GOT3 (cell line): ENCODE measurements at places on chromosomes 2 and 18.

- no peak for DNase-seq
Measured at GRCh38 chr2:2182551-2183071, 148.5 kb downstream of the MYT1L start.

GRCh38 chr2:29729401-29729800, 192.0 kb downstream of the ALK start:
- no peak for DNase-seq

DNA sequence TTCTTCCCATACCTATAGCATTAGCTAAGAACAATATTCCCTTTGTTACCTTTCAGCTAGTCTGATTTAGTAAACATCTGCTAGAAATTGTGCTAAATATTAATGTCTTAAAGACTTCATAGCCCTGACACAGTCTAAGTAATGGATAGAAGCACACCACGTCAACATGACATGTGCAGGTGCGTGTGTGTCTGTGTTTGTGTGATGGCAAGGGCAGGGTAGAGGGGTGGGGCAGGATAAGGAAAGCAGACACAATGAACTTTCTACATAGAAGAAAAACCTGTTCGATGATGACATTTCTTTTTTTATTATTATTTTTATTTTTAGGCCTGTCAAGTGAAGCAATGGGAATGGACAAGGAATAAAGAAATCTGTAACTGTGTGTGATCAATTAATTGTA, 223.3 kb downstream of the NOL4 start:
- DNase-seq, result no peak

DNA sequence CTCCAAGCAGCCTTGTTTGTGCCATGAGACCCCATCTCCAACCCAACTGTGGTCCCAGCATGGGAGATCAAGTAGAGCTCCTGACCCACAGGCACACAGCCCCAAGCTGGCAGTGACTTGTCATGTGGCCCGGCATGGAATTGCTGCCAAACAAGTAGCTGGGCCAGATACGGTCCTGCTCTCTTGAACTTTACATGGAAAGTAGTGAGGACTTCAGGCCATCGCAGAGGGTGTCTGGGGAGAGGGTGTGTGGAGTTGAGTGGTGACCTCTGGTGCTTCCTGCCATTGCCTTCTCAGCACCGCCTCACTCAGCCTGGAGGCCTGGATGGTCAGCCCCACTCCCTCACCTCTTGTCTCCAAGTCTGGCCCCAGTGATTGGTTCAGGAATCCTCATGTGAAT, 10.9 kb upstream of the SLC4A3 start:
- DNase-seq, result no peak

GRCh38 chr2:126475031-126475430, 180.9 kb upstream of the GYPC start:
- DNase-seq, result no peak

DNA sequence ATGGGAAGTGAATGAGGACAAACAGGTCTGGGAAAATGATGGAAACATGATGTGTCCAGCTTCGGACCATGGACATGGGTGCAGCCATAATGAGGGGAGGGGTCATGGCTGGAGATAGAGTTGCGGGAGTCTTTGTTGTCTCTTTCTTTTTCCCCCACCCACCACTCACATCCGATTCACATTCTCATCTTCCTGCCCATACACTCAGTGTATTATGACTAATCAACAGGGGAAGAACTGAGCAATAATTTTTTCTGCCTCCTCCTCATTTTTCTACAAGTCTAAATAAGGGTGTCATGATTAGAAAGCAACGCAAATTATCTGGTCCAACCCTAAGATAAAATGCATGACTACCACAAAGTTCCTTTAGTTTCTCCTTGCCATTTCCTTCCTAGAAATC, 5.7 kb upstream of the SERPINB2 start:
- DNase-seq, result no peak

DNA sequence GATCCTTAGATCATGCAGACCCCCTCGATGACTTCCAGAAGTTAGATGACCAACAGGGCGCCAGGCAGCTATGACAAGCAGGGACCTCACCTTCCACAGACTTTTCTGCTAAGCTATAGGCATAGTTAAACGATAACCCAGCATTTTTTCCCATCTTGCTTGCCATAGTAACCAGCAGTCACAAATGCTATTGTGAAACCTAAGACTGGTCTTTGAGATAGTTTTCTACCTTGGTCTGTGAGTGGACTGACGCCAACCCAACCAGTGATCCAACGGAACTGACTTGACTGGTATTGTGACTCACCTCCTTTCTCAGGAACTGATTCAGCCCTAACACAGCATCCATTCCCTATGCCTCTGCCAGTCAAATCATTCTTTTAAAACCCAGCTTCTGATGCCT, 361.2 kb downstream of the LRRTM4 start:
- DNase-seq, result no peak

GRCh38 chr2:72722492-72723070, 103.3 kb downstream of the EXOC6B start:
- DNase-seq, result no peak

DNA sequence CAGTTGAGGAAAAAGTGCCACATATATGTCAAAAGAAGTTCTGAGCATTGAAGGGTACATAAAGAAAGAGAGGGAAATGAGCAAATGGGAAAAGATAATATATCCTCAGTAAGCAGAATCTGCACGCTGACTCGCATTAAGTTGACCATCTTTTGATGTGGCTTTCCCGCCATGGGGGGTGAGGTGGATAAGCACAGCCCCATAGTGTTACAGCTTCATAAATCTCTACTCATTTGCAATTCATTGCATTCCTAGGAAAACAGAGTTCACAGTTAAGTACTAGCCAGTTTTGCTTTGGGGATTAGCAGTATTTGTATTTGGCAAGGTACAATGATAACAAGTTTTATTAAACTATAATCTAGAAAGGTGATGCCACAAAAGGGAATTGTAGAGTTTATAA, 814.2 kb downstream of the LRP1B start:
- DNase-seq, result no peak

GRCh38 chr2:146451972-146452371, 1392.9 kb upstream of the ACVR2A start:
- no peak for DNase-seq

DNA sequence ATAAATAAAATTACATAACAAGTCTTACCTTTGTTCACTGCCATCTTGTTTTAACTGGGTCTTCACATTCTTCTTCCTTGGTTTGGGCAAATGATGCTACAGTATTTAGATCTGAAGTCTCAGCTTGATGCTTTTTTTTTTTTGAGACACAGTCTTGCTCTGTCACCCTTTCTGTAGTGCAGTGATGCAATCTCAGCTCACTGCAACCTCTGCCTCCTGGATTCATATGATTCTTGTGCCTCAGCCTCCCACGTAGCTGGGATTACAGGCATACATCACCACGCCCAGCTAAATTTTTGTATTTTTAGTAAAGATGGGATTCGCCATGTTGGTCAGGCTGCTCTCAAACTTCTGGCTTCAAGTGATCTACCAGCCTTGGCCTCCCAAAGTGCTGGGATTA, 53.2 kb upstream of the MAT2A start:
- DNase-seq, result no peak

DNA sequence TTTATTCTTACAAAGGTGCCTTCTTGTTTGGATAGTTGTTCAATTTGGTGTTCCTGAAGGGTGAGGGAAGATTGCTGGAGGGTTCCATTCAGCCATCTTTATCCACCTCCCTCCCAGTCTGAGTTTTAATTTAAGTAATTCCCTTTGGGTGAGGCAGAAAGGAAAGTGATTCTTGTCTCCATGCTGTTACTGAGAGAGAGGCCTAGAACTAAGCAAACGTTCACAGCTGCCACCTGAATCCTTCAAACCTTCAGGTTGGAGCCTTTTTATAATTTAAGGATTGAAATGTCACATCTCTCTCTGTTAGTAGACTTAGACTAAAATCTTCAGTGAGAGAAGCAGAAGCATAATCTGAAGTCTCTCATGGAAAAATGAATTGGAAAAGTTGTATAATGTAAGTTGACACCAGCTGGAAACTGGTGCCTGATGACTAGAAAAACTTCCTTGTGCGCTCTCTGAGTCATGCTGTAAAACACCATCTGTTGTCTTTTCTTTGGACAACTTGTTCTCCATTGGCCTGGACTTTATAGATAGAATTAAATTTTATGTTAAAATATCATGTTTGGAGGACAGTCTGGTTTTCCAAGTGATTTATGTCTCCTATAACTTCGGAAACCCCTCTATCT, 14.6 kb downstream of the STRADB start:
- DNase-seq, result no peak

DNA sequence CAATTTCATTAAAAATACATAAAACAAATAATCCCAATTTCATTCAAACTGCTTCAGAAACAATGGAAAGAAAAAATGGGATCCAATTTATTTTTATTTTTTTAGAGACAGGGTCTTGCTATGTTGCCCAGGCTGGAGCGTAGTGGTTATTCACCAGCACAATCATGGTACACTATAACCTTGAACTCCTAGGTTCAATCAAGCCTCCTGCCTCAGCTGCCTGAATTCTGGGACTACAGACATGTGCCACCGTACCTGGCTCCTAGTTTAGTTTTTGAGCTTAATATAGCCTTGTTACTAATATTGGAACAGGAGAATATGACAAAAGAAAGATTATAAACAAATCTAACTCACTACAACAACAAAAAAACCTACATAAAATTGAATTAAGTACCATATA, 34.2 kb downstream of the SAP130 start:
- DNase-seq, result no peak

DNA sequence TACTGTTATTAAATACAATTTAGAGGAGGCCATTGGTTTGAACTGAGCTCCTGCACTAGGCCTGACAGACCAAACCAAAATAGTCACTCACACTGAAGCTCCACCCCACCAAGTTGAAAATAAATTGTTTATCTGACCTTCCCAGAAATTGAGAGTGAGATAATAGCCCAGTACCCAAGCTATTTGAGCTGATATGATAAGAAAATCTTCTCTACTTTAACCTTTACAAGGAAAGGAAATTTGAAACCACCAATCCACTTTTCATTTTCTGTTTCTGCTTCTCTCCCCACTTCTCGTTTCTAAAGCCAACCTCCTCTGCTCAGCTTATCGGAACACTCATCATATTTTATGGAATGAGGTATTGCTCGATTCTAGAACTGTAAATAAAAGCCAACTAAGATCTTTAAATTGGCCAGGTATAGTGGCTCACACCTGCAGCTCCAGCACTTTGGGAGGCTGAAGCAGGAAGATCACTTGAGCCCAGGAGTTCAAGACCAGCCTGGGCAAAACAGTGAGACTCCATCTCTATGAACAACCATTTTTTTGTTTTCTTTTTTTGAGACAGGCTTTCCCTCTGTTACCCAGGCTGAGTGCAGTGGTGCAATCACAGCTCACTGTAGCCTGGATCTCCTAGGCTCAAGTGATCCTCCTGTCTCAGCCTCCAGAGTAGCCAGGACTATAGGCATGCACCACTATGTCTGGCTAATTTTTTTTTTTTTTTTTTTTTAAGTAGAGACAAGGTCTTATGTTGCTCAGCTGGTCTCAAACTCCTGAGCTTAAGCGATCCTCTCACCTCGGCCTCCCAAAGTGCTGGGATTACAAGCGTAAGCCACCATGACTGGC, 13.3 kb upstream of the GALM start:
- no peak for DNase-seq

- no peak for DNase-seq
Measured at GRCh38 chr2:86372641-86373502, 35.4 kb upstream of the REEP1 start.

DNA sequence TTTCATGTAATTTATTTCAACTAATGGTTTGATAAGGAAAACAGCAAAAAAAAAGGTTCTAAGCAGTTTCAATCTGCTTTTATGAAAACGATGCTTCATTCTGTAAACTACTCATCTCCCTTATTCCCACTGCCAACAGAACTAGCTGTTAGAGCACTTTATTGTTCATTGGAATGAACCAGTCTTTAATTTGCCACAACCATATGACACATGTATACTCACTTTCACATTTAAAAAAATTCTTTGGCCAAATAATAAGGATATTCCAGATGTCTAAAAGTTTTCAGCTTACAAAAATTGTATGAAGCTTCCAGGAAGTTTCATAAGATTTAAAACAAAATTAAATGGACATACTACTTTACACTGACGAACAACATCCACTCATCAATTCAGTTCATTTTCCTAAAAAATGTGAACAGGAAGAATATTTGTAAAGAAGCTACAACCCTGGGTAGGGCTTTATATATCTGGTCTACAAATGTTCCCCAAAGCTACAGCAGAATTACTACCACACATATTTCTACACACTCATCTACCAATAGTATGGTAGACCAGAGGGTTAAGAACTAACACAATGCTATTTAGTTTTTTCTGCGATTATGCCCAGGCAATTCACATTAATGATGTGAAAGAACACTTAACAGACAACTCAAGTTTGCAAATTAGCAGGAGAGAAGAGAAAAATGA, 37.7 kb downstream of the ZNF521 start:
- DNase-seq, result no peak

- no peak for DNase-seq
Measured at GRCh38 chr2:143312441-143312840, 183.2 kb downstream of the ARHGAP15 start.

DNA sequence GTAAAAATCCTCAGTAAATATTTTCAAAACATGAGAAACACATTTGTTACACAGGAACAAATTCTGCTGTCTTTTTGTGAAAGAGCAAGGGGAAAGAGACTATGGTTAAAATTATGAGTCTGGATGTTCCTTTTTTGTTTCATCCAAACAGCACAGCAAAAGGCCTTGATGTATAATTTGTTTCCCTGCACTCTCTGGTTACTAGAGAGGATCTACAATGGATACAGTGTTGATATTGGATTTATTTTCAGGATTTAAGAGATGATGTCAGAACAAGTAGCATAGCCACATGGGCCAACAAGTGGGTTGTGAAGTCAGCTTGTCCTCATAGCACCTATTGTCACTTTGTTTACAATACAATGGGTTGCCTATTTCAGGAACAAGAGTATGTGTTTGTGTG, 11.3 kb upstream of the ERBB4 start:
- DNase-seq, result no peak
